ENCODE measurements at places on chromosomes 6 and 20. TPM values are rescaled to one million over a fixed set of nuclear protein-coding genes. Genes with fewer than 3 reads are reported as not detected.

- no peaks in the 10 kb centered on the region for H3K4me1 ChIP-seq
- DNase-seq = no peak
- no peak overlapping the region for H3K4me3 ChIP-seq
- no peaks in the 10 kb centered on the region for H3K27me3 ChIP-seq
- H3K36me3 ChIP-seq = peaks cover 35% of the 10 kb centered on the region
Observed at GRCh38 chr6:45314146-45314545, 14.0 kb upstream of the RUNX2 start.

GRCh38 chr20:20528861-20529260, 161.0 kb downstream of the INSM1 start:
- DNase-seq = no peak
- H3K27me3 ChIP-seq = no peaks in the 10 kb centered on the region
- H3K4me3 ChIP-seq = no peak overlapping the region
- H3K27ac ChIP-seq = no peak overlapping the region
- peaks cover 23% of the 10 kb centered on the region for H3K4me1 ChIP-seq

TUBB1 gene
- not detected for total RNA-seq

OPRL1 gene
- total RNA-seq = 0.96 TPM

- no peak for DNase-seq
- peaks cover 16% of the 10 kb centered on the region for H3K4me1 ChIP-seq
- H3K4me3 ChIP-seq = no peak overlapping the region
- H3K36me3 ChIP-seq = no peaks in the 10 kb centered on the region
- H3K27me3 ChIP-seq = no peaks in the 10 kb centered on the region
- H3K27ac ChIP-seq = no peak overlapping the region
Observed at GRCh38 chr6:39422238-39422637, 99.7 kb upstream of the KCNK16 start.

DNA sequence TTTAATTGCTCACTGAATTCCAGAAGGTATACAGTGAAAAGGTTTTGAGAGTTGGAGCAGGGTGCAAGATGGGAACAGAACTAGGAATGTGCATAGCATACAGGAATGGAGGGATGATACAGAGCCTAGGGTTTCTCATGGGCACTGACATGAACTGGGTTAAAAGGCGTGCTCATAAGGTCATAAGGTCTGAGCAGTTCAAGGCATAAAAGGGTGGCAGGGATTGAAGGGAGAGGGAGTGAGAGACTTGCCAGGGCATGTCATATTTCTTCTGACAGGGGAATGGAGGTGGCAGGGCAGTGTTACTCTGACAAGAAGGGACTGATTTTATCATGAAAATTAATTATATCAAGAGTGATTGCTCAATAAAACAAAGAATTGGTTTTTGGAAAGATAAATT, 4.7 kb downstream of the MLIP start:
- no peaks in the 10 kb centered on the region for H3K27me3 ChIP-seq
- H3K4me1 ChIP-seq = peaks cover 8% of the 10 kb centered on the region
- H3K27ac ChIP-seq = no peak overlapping the region
- no peak for DNase-seq
- no peak overlapping the region for H3K4me3 ChIP-seq

RPL7L1 gene
- total RNA-seq = 103 TPM

- peaks cover 8% of the 10 kb centered on the region for H3K36me3 ChIP-seq
- H3K4me1 ChIP-seq = peaks cover 71% of the 10 kb centered on the region
Observed at GRCh38 chr6:33415831-33416230, 2.1 kb downstream of the CUTA start.

DNA sequence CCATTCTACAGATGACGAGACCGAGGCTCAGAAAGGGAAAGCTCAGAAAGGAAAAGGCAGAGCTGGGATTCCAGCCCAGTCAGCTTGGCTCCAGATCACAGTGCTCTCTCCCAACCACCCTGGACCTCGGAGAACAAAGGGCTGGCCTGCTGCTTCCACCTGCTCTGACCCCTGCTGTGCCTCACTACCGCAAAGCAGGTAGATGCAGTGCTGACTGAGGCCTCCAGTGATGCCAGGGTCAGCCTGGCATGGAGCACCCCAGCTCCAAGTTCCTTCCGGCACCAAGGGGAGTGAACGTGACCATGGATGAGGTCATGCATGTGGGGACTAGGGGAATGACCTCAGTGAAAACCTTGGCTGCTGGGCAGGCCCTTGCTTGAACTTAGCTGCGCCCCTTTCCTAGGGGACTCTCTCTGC, 20.7 kb upstream of the TLDC2 start:
- no peaks in the 10 kb centered on the region for H3K27me3 ChIP-seq
- H3K27ac ChIP-seq = no peak overlapping the region
- H3K4me3 ChIP-seq = no peak overlapping the region
- no peak for DNase-seq
- peaks cover 43% of the 10 kb centered on the region for H3K4me1 ChIP-seq

NRN1 gene
- 1.5 TPM for total RNA-seq

GRCh38 chr20:63004607-63005364, 2.0 kb downstream of the BHLHE23 start:
- no peaks in the 10 kb centered on the region for H3K36me3 ChIP-seq
- no peak overlapping the region for H3K27ac ChIP-seq
- DNase-seq = no peak
- peaks cover 5% of the 10 kb centered on the region for H3K4me1 ChIP-seq
- H3K4me3 ChIP-seq = no peak overlapping the region

DNA sequence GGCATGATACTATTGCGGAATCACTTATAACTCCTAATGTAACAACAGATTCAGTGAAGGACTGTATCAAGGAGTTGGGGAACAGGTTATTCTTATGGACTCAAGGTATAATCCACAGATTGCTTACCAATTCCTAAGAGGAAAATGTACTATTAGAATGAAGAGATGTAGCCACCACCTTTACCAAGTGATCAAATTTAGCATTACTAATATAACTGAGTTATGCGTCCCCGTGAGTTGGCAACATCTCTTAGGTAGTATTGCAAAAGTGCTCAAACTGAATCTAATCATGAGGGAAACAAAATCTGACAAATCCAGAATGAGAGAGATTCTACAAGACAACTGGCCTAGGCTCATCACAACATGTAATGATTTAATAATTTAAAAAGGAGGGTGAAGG, 777 bp upstream of the SNRNP48 start:
- H3K4me3 ChIP-seq = peak overlapping the region; percentile 100
- no peak overlapping the region for H3K27ac ChIP-seq
- DNase-seq = no peak
- peaks cover 9% of the 10 kb centered on the region for H3K36me3 ChIP-seq

C6orf141 gene
- total RNA-seq = 0.89 TPM

NRSN1 gene
- 0.54 TPM for total RNA-seq

DNA sequence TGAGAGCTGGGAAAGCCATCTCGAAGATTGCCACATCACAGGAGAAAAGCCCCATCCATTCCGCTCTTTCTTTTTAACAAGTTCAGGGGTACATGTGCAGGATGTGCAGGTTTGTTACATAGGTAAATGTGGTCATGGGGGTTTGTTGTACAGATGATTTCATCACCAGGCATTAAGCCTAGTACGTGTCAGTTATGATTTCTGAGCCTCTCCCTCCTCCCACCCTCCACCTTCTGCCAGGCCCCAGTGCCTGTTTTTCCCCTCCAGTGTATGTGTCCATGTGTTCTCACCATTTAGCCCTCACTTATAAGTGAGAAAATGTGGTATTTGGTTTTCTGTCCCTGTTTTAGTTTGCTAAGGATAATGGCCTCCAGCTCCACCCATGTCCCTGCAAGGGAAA, 566.5 kb upstream of the AGPAT4 start:
- H3K27ac ChIP-seq = no peak overlapping the region
- DNase-seq = no peak
- no peaks in the 10 kb centered on the region for H3K27me3 ChIP-seq
- no peaks in the 10 kb centered on the region for H3K36me3 ChIP-seq

DNA sequence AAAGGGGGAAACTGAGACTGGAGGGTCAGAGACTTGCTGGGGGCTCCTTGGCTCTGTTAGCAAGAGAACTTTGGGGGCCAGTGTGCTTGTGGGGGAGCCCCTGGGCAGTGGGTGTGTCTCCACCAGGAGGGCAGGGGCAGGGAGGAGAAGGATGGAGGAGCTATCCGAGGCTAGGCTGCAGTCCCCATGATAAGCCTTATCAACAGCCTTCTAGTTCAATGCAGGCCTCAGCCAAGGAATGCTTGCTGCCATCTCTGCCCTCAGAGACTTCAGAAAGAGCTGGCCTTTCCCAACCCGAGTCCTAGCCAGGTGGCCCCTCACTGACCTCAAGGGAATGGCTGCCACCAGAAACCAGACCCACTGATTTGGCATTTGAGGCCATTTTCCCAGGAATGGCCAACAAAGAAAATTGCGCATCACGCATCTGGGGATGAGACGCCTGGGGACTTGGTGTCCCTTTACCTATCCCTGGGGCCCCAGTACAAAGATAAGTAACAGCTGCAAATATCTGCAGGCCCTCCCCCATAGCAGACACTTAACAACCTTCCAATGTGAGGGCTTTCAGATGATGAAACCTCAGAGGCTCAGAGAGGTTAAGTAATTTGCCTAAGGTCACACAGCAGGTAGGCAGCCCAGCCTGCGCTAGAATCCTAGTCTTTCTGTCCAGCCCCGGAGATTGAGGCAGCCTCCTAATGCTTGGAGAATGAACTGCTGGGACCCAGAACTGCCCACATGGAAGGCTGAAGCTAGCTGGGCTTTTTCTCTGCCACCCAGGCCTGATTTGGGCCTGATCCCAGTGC, 4.9 kb downstream of the TGM2 start:
- H3K27me3 ChIP-seq = no peaks in the 10 kb centered on the region
- DNase-seq = no peak
- no peak overlapping the region for H3K4me3 ChIP-seq
- peaks cover 12% of the 10 kb centered on the region for H3K4me1 ChIP-seq
- H3K36me3 ChIP-seq = no peaks in the 10 kb centered on the region

DNA sequence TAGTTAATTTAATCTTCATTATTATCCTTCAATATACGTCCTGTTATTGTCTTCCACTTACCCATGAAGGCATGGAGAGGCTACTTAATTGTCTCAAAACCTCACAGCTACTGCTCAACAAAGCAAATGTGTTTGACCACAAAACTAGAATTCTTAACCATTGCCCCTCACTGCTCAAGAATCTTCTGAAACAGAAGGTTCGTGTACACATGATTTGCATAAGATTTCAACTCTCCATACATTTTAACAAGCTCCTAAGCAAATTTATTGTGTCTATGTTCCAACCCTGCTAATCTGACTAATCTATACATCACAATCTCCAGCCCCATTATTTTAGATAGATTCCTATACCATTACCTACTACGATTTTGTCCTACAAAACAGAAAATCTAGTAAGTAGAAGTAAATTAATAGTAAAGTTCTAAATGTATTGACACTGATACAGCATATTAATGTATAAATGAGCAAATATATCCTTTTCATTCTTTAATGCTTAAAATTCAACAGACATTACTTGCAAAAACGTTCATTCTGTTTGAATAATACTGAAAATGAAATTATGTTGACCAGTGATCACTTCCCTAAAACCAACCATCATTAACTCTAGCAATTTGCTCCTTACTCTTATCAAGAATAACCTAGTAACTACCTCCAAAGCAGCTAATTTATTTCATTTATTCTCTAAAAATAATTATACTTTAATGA, 89.7 kb upstream of the RNF217 start:
- no peak for DNase-seq
- H3K27ac ChIP-seq = no peak overlapping the region
- H3K4me3 ChIP-seq = no peak overlapping the region
- H3K27me3 ChIP-seq = no peaks in the 10 kb centered on the region
- no peaks in the 10 kb centered on the region for H3K36me3 ChIP-seq

- H3K27ac ChIP-seq = no peak overlapping the region
- peak; percentile 62 for DNase-seq
- no peak overlapping the region for H3K4me3 ChIP-seq
- H3K36me3 ChIP-seq = no peaks in the 10 kb centered on the region
- H3K4me1 ChIP-seq = no peaks in the 10 kb centered on the region
Observed at GRCh38 chr20:1212607-1213396, 9.5 kb downstream of the C20orf202 start.

GRCh38 chr6:47519279-47519678, 41.7 kb downstream of the CD2AP start:
- no peaks in the 10 kb centered on the region for H3K27me3 ChIP-seq
- no peaks in the 10 kb centered on the region for H3K4me1 ChIP-seq
- H3K27ac ChIP-seq = no peak overlapping the region
- peaks cover 3% of the 10 kb centered on the region for H3K36me3 ChIP-seq
- H3K4me3 ChIP-seq = no peak overlapping the region
- no peak for DNase-seq

DNA sequence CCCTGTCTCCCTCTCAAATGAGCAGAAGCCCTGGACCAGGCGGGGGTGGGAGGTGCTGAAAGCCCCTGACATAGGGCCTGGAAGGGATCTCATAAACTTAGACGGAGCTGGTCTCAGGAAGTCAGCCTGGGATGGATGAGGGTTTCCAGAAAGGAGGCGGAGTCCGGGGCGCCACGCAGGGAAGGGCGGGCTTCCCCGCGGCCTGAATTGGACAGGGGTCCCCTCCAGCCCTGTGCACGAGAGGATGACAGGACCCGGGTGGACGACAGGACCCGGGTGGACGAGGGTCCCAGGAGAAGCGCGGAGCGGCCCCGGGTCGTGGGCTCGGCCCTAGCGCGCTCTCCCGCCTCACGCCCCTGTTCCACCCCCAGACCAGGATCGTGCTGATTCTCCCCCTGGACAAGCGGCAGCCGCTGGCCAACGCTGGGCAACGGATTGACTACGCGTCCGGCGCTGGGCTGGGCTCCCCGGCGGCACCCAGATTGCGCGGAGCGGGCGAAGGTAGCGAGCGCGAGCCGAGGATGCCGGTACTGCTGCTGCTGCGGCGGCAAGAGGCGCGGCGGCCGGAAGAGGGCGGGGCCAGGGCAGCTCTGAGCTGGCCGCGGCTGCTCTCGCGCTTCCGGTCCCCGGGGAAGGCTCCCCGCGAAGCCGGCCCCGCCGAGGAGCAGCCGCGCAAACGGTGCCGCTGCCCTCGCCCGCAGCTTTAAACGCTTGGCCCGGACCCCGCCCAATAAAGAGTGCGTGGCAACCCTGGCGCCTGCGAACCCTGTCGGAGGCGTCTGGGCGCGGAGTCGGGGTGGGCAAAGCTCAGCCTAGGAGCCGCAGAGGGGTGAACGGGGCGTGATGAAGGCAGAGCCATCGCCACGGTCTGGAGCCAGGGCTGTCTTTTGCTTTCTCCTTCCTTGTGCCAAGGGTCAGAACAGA, 1.3 kb downstream of the C20orf144 start:
- peak; percentile 82 for DNase-seq
- peak overlapping the region; percentile 90 for H3K27ac ChIP-seq
- peaks cover 8% of the 10 kb centered on the region for H3K36me3 ChIP-seq
- H3K4me1 ChIP-seq = peaks cover 42% of the 10 kb centered on the region

DNA sequence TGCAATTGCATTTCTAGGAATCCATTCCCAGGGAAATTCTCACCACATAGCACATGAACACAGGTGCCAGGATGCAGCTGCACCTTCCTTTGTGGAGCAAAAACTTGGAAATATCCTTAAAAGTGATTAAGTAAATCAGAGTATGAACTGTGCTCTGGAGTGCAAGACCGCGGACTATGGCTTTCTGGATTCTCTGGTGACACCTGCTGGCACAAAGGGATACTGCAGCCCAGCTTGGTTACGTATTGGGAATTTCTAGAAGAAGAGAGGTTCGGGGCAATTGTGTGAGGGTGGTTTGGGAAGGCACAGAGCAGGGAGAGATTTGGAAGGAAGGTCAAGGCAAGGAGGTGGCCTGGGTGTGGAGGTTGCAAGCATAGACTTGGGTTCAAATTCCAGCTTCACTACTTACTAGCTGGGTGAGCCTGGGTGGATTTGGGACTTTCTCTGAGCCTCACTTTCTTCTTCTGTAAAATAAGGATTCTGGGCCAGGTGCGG, 15.9 kb upstream of the PEDS1 start:
- peaks cover 3% of the 10 kb centered on the region for H3K36me3 ChIP-seq
- no peak overlapping the region for H3K27ac ChIP-seq
- peaks cover 39% of the 10 kb centered on the region for H3K4me1 ChIP-seq
- no peaks in the 10 kb centered on the region for H3K27me3 ChIP-seq

- H3K4me3 ChIP-seq = peak overlapping the region; percentile 80
- DNase-seq = no peak
- no peaks in the 10 kb centered on the region for H3K36me3 ChIP-seq
- H3K27me3 ChIP-seq = no peaks in the 10 kb centered on the region
- no peak overlapping the region for H3K27ac ChIP-seq
Observed at GRCh38 chr6:44131892-44132291, 4.5 kb downstream of the TMEM63B start.

Data from neural crest cell (in vitro differentiated cells).